ENCODE measurements at places on chromosomes 7 and 10. TPM values are rescaled to one million over a fixed set of nuclear protein-coding genes. Genes with fewer than 3 reads are reported as not detected.

The ELFN1 gene
- 0.09 TPM for polyA plus RNA-seq

The POLR2J3 gene
- polyA plus RNA-seq: 25.5 TPM

The OR9A2 gene
- not detected for polyA plus RNA-seq

The SBDS gene
- 82.7 TPM for polyA plus RNA-seq

The SHTN1 gene
- polyA plus RNA-seq: 25.1 TPM

The FANK1 gene
- polyA plus RNA-seq: 3.4 TPM

The SMIM30 gene
- 47.1 TPM for polyA plus RNA-seq

The IPMK gene
- polyA plus RNA-seq: 3.2 TPM

The OR2A5 gene
- polyA plus RNA-seq: not detected

The DEPP1 gene
- 0.22 TPM for polyA plus RNA-seq

The NEUROD6 gene
- not detected for polyA plus RNA-seq

The SAP25 gene
- 0.37 TPM for polyA plus RNA-seq

The DENND2A gene
- 0.37 TPM for polyA plus RNA-seq

The RBP3 gene
- not detected for polyA plus RNA-seq

The SCIN gene
- 0.12 TPM for polyA plus RNA-seq

The CYP3A4 gene
- polyA plus RNA-seq: not detected

The CDK5 gene
- polyA plus RNA-seq: 50.3 TPM

The GHITM gene
- polyA plus RNA-seq: 220 TPM

The ZNF25 gene
- 2.7 TPM for polyA plus RNA-seq

The LRRTM3 gene
- polyA plus RNA-seq: not detected
